ENCODE measurements at places on chromosomes 7 and 10. TPM values are rescaled to one million over a fixed set of nuclear protein-coding genes. Genes with fewer than 3 reads are reported as not detected.

SLC18A3 gene
- not detected for total RNA-seq

UPK3B gene
- total RNA-seq: 3.7 TPM

THNSL1 gene
- 2.7 TPM for total RNA-seq

ATRNL1 gene
- total RNA-seq: 1.0 TPM

MBL2 gene
- total RNA-seq: not detected

MYH16 gene
- not detected for total RNA-seq

LMOD2 gene
- not detected for total RNA-seq

C10orf62 gene
- total RNA-seq: 1.2 TPM

COL1A2 gene
- total RNA-seq: 436 TPM

PNLIPRP3 gene
- not detected for total RNA-seq

EBLN1 gene
- total RNA-seq: not detected

SCIN gene
- total RNA-seq: 2.7 TPM

LZTS2 gene
- total RNA-seq: 134 TPM

TDRD1 gene
- total RNA-seq: 0.42 TPM

HIPK2 gene
- total RNA-seq: 41.1 TPM

PPRC1 gene
- total RNA-seq: 10.1 TPM

CYP2E1 gene
- 1.3 TPM for total RNA-seq
